ENCODE measurements at places on chromosomes 7 and 10.

DNA sequence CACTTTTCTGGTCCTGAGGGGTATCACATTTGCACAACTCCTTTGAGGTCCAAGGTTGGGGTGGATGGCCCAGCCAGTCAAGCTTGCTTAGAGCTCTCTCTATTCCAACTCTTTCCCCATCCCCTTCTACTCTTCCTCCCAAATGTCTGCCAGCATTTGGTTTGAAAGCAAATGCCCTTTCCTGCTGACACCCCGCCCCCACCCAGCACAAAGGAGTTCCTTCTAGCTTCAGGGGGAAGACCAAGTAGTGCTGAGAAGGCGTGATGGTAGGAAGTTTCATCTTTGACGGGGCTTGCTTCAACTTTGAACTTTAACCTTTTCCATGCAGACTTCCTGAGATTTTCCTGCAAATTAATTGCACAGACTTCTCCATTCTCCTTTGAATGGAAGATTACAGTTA lies 137.5 kb upstream of the TCF7L2 start:
- no peak for DNase-seq

GRCh38 chr7:147803606-147804005 lies 787.0 kb upstream of the C7orf33 start:
- no peak for DNase-seq

GRCh38 chr7:120052884-120053382 lies 220.0 kb upstream of the KCND2 start:
- no peak for DNase-seq

- DNase-seq, result no peak
Measured at GRCh38 chr7:151484971-151485707, 34.6 kb downstream of the RHEB start.

DNA sequence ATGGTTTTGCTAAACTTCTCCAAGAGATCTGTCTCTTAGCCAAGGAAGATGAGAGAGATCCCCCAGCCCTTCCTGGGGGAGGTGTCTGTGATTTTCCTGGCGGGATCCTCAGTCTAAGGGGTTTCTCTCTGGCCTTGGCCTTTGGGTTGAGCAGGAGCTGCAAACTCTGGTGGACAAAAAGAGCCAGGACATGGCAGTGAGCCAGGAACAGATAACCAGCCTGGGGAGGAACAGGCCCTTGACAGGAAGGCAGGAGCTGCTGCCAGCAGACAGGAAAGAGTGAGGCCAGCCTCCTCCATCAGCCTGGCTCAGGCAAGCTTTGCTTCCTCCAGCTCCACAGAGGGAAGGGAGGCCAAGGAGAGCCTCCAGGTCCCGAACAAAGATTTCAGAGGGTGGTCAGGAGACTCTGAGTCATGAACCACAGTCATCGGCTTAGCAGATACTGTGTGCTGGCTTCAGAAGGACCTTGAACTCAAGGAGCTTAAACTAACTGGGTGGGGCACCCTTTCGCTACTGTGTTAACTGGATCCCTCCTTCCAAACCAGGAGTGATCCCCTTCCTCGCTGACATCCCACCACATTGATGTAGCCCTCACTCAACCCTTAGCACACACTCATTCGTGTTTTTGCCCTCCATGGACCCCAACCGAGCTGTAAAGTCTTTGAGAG lies 34.7 kb downstream of the DDIT4 start:
- DNase-seq, result no peak

DNA sequence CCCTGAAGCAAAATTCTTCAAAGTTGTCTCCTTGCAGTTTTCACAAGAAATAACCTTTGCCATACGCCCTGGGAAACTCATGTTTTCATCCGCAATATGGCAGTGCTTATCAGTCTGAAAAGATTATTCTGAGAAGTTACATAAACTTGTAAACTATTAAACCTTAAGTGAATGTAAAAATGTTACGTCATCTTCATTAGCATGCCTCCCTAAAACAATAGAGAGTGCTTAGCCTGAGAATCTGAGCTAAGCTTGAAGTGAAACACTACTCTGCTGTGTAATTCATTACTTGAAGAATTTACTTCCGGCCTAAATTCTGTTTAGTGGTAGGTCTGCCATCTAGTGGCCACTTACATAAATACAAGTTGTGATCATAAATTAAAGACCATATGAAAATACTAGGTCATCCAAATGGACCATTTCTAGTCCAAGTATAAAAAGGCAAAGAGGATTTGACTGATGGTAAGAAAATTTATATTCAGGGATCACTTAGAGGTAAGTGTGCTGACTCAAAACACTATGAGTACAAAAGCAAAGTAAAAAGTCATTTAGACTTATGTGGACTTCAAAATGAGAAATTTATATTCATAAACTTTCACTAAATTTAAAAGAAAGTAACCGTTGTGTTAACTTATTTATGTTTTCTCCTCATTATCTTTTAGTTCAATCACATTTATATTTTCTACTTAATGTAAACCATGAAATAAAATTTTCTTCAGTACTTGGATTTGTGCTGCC lies 745.1 kb upstream of the LRRTM3 start:
- peak; percentile 17 for DNase-seq

GRCh38 chr10:88592381-88592780 lies 5.8 kb downstream of the LIPJ start:
- no peak for DNase-seq

GRCh38 chr7:140519007-140519399 lies 39.7 kb upstream of the MKRN1 start:
- no peak for DNase-seq

DNA sequence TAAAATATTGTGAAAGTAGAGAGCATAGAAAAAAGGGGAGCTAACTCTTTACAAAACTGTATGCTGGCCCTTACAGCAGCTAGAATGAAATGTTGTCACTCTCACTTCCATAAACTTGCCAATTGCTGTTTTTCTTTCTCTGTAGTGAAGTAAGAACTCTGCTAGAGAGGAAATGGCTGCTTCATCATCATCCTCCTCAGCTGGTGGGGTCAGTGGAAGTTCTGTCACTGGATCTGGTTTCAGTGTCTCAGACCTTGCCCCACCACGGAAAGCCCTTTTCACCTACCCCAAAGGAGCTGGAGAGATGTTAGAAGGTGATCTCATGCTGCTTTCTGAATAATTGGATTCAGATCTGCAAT lies 7.6 kb upstream of the ASCC1 start:
- DNase-seq, result no peak

DNA sequence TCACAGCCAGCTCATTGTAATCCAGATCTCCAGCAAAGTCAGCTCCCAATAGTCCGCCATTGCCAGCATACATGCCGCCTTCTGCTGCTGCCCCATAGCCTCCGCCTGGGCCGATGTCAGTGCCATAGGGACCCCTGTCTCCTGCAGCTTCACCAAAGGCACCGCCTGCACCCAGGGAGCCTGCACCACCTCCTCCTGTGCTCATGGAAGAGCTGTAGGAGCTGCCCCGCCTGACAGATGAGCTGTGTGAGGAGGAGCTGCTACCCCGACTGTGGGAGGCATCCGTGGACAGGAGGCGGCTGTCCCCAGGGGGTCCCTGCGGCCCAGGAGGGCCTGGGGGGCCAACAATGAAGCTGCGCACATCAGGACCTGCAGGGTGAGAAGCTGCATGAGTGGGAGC lies 51.7 kb downstream of the COL17A1 start:
- DNase-seq, result no peak

DNA sequence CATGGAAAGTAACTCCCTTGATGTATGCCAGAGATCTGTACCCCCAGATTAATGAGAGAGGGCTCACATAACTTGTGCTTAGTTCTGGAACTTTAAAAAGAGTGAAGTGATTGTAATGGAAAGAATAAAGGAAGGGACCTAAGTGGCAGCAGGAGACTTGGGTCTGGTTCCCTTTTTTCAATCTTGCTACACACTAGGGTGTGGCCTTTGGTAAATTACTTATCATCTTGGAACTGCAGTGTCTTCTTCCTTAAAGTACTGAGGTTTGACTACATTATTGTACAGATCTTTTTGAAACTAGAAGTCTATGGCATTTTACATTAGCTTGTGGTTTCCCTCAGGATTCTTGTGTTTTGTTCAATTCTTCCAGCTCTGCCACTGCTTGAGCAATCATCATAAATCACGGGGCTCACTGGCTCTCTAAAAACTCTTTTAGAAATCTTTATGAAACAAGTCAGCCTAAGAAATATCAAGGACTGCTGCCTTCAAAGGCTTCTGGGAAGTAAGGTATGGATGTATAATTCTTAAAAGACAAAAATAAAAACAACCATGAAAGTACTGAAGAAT lies 22.5 kb upstream of the CHRM2 start:
- no peak for DNase-seq

- DNase-seq, result no peak
Measured at GRCh38 chr10:23384364-23384763, 39.8 kb upstream of the C10orf67 start.

- DNase-seq, result no peak
Measured at GRCh38 chr7:132574223-132574622, 2.0 kb downstream of the PLXNA4 start.

DNA sequence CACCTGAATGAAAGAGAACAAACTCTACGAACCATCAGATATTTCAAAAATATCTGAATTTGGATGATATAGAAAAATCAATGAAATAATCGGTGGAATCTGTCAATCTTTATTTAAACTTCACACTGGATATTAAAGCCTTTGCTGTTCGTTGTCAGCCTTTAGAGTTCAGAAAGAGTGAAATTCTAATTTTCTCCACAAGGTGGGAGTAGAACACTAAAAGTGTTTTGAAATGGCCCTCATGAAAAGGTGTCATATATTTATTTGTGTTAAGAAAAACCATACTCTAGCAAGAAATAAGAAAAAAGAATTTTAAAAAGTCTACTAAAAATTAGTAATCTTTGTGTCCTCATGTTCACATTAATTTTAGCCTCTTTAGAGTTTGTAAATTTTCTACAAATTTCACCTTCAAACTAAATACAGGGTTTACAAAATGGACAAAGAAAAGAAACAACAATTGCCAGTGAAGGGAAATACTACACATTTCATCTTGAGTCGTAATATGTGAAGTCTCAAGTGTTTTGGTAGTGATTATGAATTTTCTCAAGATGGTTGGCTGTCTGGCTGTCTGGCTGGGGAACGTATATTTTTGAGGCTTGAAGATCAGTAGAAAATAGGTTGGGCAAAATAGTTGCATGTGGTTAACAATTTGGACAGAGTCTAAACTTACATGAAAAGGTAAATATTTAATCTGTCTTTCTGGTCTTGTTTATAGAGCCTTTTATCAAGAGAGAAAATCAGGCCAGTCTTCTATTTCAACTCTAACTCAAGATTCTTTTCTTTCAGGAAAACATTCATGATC lies 43.7 kb downstream of the DNAJB9 start:
- peak; percentile 5 for DNase-seq

DNA sequence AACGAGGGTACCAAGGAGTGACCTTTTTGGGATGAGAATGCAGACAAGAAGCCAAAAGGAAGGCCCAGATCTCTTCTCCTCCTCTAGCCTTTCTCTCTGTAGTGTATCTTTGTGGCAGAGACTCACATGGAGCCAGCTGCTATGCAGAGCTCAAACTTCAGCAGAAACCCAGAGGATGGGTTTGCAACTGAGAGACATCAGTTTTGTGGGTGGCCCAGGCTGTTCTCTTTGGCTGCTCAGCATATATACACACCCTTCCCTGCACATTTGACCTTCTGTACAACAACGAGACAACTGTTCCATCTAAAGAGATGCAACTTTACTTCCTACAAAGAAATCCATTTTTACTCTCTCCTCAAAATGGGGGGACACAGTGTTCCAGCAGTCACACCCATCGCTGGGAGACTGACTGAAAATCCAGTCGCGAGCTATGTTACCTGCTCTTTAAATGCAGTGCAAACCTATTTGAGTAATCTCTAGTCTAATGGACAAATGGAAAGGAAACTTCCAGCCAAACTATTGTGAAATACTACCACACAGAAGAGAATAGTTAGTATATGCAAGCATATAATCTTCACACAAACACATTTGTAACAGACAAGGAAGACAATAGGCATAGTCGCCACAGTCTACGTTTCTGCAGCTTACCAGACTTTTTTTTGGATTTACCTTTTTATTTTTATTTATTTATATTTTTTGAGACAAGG lies 51.2 kb downstream of the GTF2I start:
- DNase-seq, result no peak

GRCh38 chr7:76016191-76016947 lies 22.0 kb upstream of the TMEM120A start:
- DNase-seq, result no peak

DNA sequence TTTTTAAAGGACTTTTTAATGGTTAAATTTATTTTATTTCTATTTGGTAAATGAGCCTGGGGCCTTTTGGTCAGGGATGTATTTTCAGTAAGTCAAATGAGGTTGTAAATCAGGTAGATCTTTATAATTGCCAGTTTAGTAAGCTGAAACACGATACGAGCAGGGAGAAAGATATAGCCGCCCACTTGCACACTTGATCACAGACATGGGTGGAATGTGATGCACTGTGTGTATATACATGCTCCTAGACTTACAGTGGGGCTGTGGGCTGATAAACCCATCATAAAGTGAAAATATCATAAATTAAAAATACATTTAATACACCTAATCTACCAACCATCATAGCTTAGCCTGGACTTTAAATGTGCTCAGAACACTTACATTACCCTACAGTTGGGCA lies 119.4 kb upstream of the SAMD8 start:
- no peak for DNase-seq

DNA sequence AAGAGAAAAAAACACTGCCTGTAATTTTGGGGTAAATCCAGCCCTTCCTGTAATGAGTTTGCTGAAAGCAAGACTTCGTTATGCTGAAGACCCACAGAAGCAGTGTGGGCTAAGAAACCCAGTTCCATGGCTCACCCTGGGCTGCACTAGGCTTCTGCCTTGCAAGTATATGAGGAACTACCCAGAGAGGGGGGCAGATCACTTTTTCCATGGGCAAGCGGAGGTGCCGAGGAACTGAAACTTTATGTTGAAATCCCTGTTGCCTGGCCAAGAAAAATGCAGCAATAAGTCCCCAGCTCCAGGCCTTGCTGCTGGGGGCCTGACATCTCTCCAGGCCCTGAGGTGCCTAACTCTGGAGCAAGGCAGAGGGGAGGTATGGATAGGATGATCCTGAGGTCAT lies 8.5 kb downstream of the RASSF4 start:
- DNase-seq, result no peak

DNA sequence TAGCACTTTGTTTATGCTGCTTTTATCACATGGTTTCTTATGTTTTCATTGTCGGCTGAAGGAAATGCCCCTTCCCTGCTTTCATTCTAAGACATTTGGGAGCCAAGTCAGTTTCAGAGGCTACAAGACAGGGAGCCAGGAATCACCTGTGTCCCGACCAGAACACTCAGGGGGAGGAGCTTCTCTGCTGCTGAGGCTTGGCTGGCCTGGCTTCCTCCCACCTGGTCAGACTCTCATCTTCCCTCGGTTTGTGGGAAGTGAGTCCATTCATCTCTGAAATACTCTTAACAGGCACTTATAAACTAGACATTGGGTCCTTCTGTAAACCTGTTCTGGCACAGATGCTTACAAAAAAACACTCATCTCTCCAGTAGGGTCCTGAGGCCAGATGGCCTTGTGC lies 19.6 kb upstream of the GOLGA7B start:
- no peak for DNase-seq

Measured in GM12891 (cell line).